WTC11 (cell line): ENCODE measurements at places on chromosomes 12 and 14. TPM values are rescaled to one million over a fixed set of nuclear protein-coding genes. Genes with fewer than 3 reads are reported as not detected.

- no peak for DNase-seq
Measured at GRCh38 chr14:99462210-99462609, 18.4 kb downstream of the SETD3 start.

GRCh38 chr12:57757771-57758170 is 2.9 kb downstream of the MARCHF9 start:
- no peak for DNase-seq

DNA sequence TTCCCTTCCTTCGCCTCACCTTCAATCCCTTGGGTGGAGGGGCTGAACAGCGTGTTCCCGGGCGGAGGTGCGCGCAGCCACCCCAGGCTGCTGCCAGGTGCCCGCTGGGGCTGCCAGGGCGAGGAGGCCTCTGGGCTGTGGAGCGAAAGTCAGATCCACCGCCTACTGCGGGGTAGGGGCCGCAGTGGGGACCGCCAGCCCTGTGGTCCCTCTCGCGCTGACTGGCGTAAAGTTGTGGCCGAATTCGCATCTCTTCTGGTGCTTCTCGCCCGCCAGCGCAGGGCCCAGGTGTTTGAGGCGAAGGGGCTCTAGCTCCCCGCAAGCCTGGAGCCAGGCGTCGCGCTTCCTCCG is 6.9 kb upstream of the HOXC4 start:
- peak; percentile 40 for DNase-seq

GRCh38 chr14:68814539-68815297 is 21.9 kb upstream of the ZFP36L1 start:
- DNase-seq, result peak; percentile 69

GRCh38 chr12:91493308-91493707 is 310.7 kb upstream of the DCN start:
- no peak for DNase-seq

The CLEC2D gene
- total RNA-seq, result 6.2 to 9.8 TPM (median 7.1 TPM) in 3 replicates

- DNase-seq, result no peak
Measured at GRCh38 chr12:116317139-116317538, 39.6 kb upstream of the MED13L start.

- DNase-seq, result no peak
Measured at GRCh38 chr14:21498540-21499526, 12.3 kb downstream of the METTL3 start.

The MAP4K5 gene
- total RNA-seq, result 42.8 to 48.8 TPM (median 46.7 TPM) in 3 replicates

GRCh38 chr14:91202234-91202974 is 42.1 kb downstream of the GPR68 start:
- no peak for DNase-seq

GRCh38 chr12:21973221-21973620 is 32.0 kb upstream of the ABCC9 start:
- no peak for DNase-seq
